ENCODE measurements at places on chromosomes 12 and 14.

- peak; percentile 57 for DNase-seq
Measured at GRCh38 chr12:110104188-110105094, 19.7 kb upstream of the IFT81 start.

GRCh38 chr12:127829281-127830064 lies 437.5 kb upstream of the TMEM132C start:
- DNase-seq: no peak

DNA sequence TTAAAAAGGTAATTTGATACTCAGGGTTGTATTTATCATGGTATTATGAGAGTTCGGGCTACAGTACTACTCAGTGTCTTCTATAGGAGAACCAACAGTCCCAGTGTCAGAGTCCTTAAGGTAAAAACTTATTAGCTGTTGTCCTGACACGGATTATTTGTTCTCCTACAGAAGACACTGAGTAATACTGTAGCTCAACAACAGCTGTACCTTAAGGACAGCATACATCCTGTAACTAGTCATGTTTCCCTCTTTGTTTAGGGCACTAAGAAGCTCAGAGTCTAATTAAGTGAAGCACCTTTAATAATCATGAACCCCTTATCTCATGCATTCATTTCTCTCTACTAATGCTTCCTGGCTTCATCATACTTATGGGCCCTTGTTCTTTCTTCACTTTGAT lies 33.9 kb downstream of the ARF6 start:
- DNase-seq: no peak

DNA sequence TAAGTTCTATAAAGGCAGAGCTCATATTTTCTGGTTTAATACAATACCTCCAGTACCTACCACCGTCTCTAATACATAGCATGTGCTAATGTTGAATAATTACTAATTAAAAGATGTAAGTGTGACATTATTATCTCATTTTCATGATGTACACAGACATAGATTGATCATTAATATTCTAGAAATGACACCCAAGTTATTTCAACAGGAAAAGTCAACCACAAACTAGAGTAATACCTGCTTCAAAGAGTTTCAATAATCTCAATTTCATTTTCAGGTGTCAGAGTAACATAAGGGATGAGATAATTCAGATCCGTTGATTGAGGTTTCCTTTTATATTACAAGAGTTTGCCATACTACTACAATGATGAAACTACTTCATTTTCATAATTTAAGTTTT lies 388.9 kb downstream of the SOX5 start:
- no peak for DNase-seq

DNA sequence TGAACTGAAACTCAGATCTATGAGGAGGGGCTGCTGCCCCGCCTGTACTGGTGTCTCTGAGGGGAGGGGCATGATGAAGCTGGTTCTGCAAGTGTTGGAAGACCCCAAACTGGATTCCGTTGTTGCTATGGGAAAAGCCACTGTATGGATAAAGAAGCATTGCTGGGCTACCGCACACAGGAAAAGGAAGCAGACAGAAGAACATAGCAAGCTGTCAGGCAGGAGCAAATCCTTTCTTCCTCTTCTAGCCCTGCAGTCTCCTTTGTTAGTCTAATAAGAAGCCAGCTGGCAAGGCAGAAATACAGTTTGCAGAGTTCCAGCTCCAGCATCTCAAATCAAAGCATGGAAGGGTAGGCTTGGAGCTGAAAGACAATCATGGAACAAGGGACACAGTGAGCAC lies 26.3 kb upstream of the NR1H4 start:
- DNase-seq: peak; percentile 84

DNA sequence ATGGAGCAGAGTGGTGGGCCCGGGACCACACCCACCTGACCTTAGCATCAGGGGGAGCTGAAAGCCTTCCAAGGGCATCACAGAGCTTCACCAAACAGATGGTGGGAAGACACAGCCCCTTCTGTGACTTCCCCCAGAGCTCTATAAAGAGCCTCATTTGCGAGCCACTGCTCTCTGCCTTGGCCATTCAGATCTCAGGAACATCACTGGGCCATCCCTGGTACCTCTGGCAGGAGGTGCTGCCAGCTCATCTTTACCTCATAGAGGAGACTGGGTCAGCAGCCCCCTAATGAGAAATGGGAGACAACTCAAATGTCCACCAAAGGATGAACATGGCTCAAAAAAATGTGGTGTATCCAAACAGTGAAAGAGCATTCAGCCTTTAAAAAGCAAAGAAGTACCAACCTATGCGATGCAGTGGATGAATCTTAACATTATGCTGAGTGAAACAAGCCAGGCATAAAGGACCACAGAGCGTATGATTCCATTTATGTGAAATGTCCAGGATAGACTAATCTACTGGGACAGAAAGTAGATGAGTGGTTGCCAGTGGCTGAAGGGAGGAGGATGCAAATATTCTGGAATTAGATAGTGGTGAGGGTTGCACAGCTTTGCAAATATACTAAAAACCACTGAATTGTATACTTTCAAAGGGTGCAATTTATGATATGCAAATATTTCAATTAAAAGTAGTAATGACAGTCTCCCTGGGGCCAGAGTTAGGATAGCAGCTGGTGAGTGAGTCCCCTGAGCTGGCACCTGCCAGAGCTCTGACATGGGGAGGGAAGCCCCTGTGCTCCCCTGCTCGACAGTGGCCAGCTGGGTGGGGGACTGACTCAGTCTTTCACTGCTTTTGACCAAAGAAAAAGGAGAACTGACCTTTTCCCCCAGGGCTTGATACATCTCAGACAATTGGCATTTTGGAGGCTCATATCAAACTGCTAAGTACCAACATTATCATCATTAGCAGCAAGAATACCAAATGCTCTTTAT lies 116.6 kb downstream of the GCH1 start:
- no peak for DNase-seq

GRCh38 chr12:92602930-92603623 lies 99.7 kb upstream of the PLEKHG7 start:
- DNase-seq: no peak

GRCh38 chr14:48125654-48126053 lies 450.2 kb upstream of the MDGA2 start:
- DNase-seq: no peak

DNA sequence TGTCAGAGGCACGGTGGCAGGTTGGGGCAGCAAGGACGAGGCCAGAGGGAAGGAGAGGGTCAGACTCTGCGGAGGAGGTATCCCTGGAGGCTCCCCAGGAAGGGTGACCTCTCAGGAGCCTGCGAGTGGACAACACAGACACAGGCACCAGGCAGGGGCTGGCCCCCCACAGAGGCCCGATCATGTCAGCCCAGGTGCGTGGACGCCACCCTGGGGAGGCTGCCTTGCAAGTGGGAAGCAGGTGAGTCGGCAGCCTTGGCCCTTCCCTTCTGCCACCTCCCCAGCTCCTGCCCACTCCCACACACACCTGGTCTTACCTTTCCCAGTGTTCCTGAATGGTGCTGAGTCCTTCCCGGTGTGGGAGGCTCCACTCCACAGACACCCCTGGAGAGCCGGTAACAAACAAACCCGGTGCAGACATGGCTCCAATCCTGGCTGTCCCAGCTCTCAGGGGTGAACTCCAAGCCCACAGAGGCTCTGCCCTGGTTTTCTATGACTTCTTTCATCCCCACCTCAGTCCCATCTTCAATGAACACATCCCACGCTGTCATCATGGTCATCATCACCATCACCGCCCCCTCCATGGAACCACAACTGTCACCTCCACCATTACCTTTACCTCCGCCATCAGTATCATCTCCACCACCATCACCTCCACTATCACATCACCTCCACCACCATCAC lies 5.2 kb downstream of the ZBTB42 start:
- DNase-seq: no peak

- DNase-seq: no peak
Measured at GRCh38 chr14:61475316-61475715, 153.9 kb downstream of the PRKCH start.

DNA sequence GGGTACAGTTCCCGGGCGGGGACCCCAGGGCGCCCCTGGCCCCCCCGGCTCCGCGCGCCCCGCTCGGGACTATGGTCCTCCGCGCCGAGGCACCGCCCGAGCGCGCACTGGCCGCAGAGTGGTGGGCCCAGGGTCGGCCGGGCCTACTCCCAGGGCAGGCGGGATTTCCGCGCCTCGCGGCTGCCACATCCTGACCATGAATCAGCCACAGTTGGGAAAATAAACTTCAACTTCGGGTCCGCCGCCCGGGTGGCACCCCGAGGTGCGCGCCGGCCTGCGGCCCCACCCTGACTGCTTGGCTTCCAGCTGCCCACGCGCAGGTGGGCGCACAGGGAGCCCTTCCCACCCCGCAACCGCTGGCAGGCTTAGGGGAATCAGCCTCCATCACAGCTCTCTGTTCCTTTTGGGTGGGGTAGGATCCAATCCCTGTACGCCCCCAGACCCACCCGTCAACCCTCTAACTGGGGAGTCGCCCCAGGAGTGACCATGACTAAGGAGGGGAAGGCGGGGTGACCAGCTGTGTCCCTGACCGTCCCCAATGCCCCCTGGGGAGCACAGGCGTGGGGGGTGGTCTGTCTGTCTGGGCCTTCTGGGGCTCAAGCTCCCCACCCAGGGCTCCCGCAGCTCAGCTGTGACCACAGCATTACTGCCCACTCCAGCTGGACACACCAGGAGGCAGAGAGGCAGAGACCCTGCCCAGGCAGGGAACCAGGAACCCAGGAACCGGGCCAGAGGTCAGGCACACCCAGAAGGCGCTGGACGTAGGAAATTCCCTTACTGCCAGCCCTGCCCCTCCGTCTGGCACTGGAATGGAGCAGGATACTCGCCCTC lies 678 bp downstream of the INF2 start:
- no peak for DNase-seq

DNA sequence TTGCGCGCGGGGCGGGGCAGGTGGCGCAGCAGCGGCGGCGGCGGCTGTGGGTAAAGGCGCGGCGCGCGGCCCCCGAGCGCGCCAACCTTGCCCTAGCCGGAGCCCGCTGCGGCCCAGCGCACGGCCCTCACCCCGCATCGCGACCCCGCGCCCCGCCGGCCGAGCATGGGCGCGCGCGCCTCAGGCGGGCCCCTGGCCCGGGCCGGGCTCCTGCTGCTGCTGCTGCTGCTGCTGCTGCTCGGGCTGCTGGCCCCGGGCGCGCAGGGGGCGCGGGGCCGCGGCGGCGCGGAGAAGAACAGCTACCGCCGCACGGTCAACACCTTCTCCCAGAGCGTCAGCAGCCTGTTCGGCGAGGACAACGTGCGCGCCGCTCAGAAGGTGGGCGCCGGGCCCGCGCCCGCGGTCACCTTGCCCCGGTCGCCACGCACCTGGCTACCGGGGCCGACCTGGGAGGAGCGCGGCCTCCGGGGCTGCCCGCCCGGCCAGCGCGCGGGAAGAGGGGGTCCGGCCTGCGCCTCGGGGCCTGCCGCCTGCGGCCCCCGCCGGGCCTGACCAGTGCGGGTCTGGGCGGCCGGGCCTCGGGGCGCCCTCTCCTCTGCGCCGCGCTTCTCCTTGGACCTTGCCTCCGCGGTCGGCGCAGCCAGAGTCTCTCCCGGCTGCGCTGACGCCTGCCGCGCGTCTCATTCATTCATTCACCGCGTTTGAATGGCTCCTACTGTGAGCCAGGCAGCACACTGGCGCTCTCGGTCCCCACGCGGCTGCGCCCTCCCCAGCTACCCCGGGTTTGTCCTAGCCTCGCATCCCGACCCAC lies at the start of gene BRI3BP:
Gene BRI3BP (plus strand): TSS at position 20 of the 811 bp plus-strand sequence. CDS start 146 bp downstream, at position 166.
- no peak for DNase-seq

DNA sequence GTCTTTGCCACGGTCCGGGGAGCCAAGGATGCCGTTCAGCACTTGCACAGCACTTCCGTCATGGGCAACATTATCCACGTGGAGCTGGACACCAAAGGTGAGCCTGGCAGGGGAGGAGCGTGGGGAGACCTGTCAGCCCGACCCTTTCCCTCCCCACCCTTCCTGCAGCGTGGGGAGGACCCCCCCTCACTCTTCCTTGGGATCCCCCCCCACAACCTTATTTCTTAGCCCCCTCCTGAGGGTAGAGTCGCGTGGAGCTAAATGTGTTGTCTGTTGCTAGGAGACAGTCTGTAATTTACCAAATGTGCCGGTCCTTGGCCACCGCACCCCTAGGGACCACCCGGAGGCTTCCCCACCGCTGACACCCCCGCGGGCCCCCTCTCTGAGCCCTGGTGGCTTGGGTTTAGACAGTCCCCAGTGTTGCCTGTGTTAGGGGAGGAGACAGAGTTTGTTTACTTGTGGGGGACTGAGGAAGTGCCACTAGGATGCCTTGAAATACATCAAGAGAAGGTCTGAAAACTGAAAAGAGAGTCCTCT lies 2.3 kb downstream of the SETD1B start:
- DNase-seq: peak; percentile 23

GRCh38 chr14:77641534-77642341 lies 25.3 kb upstream of the SPTLC2 start:
- DNase-seq: no peak

DNA sequence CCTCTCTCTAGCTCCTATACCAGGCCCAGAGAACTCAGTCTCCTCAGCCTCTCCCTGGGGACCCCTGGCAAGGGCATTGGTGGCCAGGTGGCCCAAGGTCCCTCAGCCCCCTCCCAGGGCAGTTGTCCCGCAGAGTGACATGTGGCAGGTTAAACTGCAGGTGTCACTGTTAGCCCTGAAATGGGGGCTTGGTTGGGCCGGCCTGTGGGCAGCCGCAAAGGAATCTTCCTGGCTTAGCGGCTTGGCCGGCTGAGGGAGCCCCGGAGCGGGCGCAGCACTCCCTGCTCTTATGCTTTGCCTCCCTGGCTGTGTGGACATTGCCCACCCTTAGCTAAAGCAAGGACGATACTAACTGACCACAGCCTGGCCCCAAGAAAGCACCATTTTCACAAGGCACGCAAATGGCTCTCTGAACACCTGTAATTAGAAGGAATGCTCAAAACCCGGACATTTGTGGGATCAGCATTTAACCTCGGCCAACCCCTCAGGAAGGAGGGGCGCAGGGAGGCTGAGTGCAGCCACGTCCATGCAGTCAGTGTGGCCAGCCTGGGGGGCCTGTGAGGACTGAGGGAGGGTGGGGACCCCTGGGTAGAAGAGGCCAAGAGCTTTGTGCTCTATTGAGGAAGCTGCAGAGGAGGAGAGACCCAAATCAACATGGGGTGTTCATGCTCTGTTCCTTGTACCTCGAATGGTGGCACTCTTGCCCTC lies 82.2 kb downstream of the PAPOLA start:
- DNase-seq: no peak
